ENCODE measurements at places on chromosomes 5 and 9.

DNA sequence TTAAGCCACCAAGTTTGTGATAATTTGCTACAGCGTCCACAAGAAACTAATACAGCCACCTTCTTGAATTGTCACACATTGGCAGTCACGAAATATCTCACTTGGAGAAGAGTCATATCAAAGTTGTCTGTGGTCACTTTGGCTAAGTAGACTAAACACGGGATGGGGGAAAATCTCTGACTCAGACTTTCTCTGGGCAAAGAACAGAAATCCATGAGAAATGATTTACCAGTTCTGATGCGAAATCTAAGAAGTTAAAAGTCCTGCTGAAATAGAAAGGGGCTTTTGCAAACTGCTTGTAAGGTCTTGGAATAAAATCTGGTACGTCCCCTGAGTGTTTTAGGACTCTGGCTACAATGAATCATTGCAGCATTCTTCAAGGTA, 158.4 kb downstream of the COL23A1 start:
- no peak for DNase-seq

DNA sequence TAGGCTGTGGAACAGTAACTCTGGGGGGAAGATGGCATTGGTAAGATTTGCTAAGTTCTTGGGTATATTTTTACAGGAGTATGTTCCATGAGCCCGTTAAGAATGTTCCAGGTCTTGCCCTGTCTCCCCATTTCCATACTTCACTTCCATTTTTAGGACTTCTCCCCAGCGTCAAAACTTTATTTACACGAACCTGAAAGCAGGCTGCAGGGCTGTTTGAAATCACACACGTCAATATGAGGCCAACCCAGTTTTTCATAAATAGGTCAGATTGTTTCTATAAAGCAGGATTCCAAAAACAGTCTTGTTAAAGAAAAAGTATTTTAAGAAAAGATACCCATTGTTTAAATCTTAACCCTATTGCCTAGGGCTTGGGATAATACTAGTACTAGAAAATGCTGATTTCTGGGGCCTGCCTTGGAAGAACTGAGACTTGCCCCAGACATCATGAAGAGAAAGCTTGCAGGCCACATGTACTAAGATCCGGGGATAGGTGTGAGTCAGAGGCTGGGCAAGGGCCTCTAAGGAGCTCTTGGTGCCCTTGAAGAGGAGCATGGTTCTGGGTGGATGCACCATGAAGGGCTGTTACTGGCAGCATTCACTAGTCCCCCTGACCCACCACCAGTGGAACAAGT, 24.2 kb downstream of the TRIO start:
- no peak for DNase-seq

DNA sequence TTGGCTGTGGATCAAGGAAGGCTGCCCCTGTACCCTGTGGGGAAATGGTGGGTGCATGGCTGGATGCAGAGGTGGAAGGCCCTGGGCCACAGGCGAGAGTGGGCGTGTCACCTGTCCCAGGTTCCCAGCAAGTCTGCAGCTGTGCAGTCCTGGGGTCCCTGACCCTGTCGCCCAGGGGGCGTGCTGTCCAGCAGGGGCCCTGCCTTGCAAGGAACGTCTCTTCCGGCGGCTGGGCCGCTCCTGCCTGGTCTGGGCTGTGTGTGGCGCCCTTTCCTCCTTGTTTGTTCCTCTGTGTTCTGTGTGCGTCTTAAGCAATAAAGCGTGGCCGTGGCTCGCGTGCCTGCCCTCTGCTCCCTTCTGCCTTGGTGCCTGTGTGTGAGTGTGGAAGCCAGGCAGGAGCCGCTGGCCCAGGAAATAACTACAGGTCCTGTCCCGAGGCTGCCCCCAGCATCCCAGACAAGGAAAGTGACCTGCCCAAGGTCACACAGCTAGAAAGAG, 8.4 kb downstream of the SLC2A6 start:
- no peak for DNase-seq

DNA sequence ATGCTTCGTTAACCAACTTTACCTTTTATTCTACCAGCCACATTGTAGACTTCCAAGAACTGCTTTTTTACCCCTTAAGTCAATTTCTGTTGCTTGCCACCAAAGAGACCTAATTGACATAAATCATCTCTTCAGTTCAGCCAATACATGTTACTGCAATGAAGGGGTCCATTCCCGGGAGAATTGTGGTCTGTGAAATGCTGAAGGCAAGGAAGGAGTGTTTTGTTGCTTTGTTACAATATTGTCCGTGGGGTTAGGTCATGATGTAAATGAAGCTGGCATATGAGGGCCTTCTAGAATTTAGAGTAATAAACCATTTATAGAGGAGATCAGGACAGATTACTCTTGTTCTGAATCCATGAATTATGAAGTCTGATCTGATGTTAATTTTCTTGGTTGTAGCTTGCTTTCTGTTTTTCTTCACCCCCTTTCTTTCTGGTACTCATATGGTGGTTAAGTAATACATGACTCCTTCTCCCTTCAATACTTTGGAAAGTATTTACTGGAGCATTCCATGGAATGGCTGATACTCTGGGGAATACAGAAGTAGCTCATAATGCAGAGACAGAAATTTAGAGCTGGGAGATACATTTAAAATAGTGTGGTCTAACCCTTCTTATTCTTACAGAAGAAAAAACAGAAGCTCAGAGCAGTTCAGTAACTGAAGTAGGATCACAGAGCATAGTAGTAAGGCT, 297.0 kb upstream of the CLINT1 start:
- no peak for DNase-seq

GRCh38 chr5:119287547-119288111, 68.2 kb upstream of the TNFAIP8 start:
- no peak for DNase-seq

DNA sequence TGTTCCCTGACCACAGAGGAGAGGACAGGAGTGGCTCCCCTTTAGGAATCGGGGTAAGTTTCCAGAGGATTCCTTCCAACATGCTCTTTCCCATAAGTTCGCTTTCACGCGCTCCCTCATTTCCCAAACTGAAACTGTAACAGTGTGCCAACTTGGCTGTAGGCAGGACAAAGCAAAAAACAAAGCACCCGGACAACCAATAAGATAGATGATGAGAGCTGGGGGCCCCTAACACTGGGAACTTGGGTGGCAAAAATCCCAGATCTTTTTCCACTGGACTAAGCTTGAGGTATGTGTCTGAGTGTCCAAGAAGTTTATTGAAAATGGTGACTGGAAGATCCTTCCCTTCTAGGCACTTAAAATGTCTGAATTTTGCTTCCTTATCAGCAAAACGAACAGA, 258.7 kb upstream of the IL12B start:
- DNase-seq: no peak

GRCh38 chr5:150999704-151000442, 20.5 kb upstream of the GPX3 start:
- DNase-seq: no peak

DNA sequence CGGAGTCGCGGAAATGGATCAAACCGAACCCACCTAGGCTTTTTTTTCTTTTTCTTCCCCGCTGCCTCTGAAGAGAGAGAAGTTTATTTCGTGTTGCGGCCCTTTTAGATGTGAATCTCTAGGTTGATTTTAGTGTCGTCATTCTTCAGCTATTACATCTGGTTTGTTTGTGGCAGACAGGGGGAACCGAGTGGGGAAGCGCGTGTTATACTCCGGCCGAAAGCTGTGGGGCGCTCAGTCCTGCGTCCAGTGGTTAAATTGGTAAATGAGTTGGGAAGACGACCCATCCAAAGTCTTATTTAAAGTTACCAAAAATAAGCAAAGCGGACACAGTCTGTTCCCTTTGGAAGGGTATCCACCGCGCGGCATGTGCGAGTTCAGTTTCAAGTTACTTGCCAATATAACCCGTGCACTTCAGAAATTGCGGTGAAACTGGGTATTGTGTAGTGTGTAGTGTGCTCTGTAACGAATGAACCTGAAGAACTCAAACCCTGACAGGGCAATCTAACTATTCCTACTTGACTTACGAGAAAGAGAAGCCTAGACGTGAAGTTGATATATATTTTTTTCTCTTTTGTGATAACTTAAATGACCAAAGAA, 1.3 kb downstream of the MAN2A1 start:
- peak; percentile 66 for DNase-seq

- no peak for DNase-seq
Observed at GRCh38 chr9:136645903-136646754, 16.6 kb upstream of the EGFL7 start.

DNA sequence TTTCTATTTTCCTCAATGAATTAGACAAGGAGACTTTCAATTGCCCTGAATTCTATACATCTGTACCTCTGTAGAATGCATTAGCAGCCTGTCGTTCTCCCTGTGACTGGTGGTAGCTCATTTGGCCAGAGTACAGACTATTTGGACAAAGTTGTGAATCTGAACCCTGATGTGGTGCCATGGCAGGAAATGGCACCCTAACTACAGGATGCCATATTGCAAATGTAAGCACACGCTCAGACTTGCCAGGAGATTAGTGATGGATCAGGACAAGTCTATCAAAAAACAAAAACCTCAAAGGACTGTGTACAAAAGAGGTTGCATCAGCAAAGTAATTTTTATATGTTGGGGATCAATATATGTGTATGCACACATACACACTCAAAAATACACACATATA, 58.3 kb downstream of the SVEP1 start:
- DNase-seq: no peak
